Stimulated activated CD4-positive, alpha-beta T cell treated with anti-CD3 and anti-CD28 coated beads, Interleukin-4, amount 100 ng/mL, for 1 hour (primary cell): ENCODE measurements at places on chromosomes 13 and 19.

DNA sequence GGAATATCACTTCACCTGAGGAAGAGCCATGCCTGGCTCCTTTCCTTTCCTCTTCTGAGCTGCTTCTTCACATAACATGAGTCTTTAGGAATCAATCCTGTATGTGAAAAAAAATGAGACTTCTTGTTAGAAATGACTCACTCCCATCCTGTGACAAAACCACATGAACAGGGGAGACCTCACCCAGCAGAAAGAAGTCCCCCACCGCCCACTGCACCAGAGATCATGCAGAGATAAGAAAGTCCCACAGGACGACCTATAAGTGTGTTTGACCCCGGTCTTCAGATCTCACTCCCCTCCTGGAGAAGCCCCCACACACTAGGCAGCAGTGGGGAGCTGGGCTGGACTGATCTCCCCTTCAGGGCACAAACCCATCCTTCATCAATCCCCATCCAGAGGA lies 7.8 kb downstream of the ZNF600 start:
- DNase-seq: peak; percentile 19

- no peak for DNase-seq
Observed at GRCh38 chr19:51783372-51783771, 11.6 kb upstream of the FPR3 start.

- DNase-seq: no peak
Observed at GRCh38 chr19:53871454-53871853, 3.8 kb downstream of the MYADM start.

- DNase-seq: no peak
Observed at GRCh38 chr19:12953799-12954611, 3.0 kb downstream of the GADD45GIP1 start.

GRCh38 chr13:107999751-108000150 lies 215.6 kb downstream of the LIG4 start:
- DNase-seq: no peak

DNA sequence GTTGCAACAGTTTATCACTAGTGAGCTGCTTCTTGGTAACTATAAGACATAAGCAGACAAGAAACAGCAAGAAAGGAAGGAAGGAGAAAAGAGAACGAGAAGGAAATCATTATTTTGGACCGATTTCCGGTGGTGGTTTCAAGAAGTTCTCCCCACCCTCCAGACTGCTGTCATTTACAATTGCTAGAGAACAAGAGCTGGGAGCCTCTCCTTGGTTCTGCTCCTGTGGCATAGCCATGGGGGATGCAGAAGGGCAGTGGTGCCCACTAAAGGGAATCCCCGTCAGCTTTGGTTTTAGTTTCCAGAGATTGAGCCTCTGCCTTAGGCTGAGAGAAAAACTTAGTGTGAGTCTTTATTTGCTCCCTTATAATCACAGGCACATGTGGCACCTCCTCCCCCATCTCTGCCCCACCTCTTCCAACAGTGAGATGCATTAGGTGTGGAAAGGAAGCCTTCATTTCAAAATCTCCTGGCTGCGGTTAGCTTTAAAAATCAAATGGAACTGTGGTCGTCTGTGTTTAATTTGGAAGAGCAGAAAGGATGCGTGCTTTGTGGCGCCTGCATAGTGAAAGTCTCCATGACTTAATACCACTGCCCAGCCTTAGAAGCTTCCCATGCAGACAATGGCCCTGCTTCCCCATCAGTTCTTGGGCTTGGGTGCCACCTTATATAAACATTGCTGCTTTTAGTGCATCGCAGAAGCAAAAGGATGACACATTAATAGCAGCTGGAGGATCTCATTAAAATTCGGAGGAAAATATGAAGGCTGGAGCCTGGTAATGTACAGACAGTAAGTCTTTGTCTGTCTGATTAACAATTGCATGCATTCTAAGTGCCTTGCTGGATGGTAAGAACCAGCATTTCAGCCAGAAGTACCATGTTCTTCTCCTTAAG lies 25.0 kb downstream of the LRCH1 start:
- no peak for DNase-seq

DNA sequence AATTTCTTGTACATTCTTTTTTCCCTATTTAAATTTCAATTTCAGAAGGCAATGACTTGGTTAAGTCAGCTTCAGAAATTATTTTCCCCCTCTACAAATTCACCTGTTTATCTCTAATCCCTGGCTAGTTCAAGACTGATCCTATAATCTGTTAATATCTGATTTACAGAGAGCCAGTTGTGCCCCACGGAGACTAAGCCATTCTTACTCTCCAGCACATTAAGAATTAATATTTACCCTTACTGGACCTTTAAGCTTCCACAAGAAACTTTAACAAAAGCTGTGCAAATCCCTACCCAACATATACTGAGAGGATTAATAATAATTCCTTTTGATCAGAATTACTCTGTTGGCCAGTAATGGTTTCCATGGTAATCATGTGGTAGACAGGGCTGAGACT lies 786.2 kb downstream of the PCDH9 start:
- no peak for DNase-seq

DNA sequence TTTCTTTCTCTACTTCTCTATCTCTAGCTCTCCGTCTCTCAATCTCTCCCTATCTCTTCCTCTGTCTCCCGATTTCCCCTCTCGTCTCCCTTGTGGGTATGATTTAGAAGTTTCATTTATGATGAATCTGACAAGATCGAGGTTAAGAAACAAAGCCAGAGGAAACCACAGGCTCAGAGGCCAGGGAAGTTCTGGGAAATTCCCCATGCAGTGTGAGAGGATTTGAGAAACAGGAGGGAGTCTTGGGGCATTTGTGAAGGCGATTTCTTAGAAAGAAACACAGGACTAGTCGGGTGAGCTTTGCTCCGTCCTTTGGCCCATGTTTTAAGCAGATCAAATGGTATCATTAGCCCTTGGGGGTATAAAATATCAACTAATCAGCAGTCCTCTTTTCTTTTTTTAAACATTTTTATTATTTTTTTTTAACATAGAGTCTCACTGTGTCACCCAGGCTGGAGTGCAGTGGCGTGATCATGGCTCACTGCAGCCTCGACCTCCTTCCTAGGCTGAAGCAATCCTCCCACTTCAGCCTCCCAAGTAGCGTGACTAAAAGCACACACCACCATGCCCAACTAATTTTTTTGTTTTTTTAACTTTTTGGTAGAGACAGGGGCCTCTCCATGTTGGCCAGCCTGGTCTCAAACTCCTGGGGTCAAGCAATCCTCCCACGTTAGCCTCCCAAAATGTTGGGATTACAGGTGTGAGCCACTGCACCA lies 25.8 kb downstream of the TNFSF9 start:
- no peak for DNase-seq

- no peak for DNase-seq
Observed at GRCh38 chr13:45542391-45542790, 73.1 kb downstream of the ERICH6B start.

- DNase-seq: no peak
Observed at GRCh38 chr19:29139227-29139626, 73.7 kb downstream of the UQCRFS1 start.

GRCh38 chr19:19900139-19900728 lies 512 bp upstream of the ZNF93 start:
- DNase-seq: no peak

- DNase-seq: no peak
Observed at GRCh38 chr13:24910502-24911132, 146.6 kb downstream of the RNF17 start.

DNA sequence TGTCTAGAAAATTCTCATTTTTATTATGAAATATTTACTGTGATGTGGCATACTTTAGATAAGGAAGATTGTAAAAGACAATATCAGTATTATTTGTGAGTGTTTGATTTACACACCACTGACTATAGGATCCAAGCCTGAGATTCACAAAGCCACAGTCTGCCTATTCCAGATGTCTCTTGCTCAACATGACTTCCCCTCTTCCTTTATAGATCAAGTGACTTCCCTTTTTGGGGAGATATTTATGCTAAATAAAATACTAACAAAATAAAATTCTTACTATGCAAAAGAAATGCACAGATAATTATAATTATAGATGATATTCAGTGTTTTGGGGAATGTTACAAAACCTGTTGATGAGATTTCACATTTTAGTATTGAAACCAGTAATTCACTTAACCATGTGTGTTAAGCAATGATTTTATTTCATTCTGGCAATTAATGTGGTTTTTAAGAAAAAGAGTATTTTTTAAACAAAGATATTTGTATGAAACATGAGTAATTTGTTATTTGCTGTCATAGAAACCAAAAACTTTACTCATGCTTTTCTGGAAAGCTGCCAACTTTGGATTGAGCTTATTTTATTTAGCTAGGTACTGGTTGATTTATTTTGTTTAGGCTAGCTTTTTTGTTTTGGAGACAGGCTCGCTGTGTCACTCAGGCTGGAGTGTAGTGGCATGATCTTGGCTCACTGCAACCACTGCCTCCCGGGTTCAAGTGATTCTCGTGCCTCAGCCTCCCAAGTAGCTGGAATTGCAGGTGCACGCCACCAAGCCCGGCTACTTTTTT lies 13.7 kb upstream of the GPR183 start:
- DNase-seq: no peak

DNA sequence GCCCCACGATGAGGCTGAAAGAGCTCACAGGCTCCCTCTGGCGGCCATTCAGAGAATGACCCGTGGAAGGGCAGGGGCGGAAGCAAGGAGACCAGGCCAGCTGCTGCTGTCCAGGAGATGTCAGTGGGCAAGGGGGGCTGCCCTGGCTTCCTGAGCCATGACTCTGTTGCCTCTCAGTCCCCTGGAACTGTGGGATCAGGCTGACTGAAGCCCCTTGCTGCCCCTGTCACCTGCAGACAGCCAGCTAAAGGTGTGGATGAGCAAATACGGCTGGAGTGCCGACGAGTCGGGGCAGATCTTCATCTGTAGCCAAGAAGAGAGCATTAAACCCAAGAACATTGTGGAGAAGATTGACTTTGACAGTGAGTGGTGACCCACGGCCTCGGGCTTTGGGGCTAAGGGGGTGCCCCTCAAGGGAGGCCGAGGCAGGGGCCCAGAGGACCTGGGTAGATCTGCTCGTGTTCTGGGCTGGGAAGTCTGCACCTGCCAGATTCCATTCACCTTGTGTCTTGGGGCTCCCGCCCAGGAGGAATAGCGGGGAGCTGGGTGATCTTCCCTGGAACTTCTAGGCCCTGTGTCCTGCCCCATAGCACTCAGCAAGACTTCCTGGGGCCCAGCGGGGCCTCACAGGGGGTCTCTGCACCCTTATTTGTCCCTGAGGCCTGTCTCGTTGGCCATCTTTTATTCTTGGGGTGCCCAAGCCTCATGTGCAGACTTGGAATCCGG lies 12.5 kb upstream of the ACTN4 start:
- peak; percentile 73 for DNase-seq

- DNase-seq: no peak
Observed at GRCh38 chr19:46924874-46925547, 64.2 kb downstream of the ARHGAP35 start.

GRCh38 chr13:30810801-30811200 lies 75.5 kb downstream of the ALOX5AP start:
- no peak for DNase-seq

DNA sequence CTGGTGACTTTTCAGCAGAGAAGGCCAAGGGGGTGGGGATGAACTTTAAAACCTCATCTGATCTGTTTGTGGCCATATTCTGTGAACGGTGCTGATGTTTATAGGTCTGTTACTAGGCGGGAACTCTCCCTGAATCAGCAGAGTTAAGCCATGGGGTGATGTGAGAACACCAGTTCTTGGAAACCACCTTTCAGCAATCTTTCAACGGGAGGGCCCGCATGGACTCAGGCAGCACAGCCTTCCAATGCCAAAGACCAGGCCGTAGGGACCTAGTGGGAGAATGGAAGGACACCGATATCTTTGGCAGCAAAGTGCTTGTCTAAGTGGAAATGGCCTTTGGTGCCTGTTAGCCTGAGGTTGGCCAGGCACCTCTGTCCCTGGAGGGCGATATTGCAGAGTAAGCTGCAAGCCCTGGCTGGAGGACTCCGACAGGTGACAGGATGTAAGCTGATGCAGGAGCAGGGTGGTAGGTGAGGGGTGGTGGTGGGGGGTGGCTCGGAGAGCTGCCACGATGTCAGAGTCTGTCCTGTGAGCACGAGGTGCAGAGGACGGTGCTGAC lies 57.0 kb downstream of the ERCC5 start:
- no peak for DNase-seq

DNA sequence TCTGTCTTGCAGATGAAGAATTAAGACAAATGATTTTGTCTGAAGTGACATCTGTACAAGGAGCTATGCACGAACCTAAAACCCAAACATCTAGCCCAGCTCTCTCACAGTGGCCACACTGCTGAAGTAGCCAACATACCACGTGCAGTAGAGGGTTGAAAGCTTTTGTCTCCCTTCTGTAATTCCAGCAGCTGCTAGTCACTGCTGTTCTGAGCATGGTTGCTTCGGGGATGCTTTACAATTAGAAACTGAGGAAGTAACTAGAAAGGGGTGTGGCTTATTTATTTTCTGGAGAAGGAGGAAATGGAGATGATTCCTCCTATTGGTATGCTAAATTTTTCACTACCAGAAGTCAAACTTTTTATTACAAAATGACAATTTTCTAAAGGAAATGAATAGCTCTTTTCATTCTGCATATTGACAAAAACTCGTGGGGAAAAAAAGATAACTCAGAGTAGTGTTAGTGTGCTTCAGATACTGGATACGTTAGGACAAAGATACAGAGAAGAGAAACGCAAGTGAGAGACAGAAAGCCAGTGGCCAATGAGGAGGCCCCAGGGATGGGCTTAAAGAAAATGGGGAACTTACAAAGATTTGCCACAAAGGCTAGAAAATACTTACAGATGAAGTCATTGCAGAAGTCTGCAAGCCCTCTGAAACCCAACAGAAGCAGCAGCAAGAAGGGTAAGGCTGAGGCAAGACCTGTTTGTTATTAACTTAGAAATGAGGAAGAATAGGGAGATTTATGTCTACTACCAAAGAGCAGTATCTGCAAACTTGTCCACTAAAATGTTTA lies 192.7 kb upstream of the MIR17HG start:
- no peak for DNase-seq

GRCh38 chr19:30649934-30650614 lies 277.9 kb downstream of the ZNF536 start:
- DNase-seq: no peak

- DNase-seq: no peak
Observed at GRCh38 chr13:99689955-99690354, 188.7 kb downstream of the TM9SF2 start.

DNA sequence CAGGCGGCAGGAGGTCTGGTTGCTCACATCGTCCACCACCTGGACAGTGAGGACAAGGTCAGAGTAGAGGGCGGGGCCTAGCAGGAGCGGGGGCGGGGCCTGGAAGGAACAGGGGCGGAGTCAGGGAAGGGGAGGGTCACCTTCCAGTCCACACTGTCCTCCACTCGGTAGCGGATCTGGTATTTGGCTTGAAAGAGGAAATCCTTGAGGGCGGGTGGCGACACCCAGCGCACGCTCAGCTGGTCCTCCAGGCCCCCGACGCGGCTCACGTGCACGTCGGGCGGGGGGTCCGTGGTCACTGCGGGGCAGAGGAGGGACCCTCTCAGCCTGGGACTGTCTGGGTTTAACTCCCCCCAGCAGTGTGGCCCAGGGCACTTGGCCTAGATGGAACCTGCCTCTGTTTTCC lies 8.2 kb downstream of the REX1BD start:
- DNase-seq: no peak
